NCI-H446 treated with DMSO at 0.1 percent for 48 hours (cell line): ENCODE measurements at places on chromosomes 2 and 18.

GRCh38 chr2:219969508-219969907 lies 342.1 kb downstream of the SLC4A3 start:
- DNase-seq = no peak

- DNase-seq = no peak
Measured at GRCh38 chr2:231300722-231301076, 94.8 kb upstream of the B3GNT7 start.

DNA sequence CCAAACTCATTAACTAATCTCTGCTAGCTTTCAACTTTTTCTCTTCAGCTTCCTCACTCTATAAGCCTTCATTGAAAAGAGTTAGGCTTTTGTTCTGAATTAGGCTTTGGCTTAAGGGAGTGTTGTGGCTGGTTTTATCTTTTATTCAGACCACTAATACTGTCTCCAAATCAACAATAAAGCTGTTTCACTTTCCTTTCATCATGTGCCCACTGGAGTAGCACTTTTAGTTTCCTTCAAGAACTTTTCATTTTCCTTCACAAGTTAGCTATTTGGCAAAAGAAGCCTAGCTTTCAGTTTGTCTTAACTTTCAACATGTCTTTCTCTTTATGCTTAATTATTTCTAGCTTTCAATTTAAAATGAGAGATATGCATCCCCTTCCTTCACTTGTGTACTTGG lies 271.7 kb upstream of the FSIP2 start:
- no peak for DNase-seq

- no peak for DNase-seq
Measured at GRCh38 chr2:216633616-216634369, 573 bp downstream of the IGFBP2 start.

GRCh38 chr2:55425431-55425831 lies 5.8 kb upstream of the CCDC88A start:
- DNase-seq = no peak

GRCh38 chr2:118325321-118325955 lies 237.2 kb downstream of the INSIG2 start:
- DNase-seq = no peak

DNA sequence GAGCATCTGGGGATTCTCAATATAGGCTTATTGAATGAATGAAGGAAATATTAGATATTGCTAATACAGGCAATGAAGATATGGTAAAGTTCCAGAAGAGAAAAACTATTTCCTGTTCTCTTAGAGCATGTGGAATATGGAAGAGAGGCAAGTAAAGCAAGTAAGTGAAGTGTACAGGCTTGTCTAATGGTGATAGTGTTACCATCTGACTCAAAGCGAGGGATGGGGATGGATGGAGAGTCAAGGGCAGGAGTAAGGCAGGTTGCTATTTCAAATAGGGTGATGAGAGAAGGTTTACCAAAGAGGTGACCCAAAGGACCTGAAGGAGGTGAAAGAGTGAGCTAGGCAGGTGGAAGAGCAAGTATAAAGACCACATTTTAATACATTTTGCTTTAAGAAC lies 55.2 kb upstream of the SLC38A11 start:
- no peak for DNase-seq

DNA sequence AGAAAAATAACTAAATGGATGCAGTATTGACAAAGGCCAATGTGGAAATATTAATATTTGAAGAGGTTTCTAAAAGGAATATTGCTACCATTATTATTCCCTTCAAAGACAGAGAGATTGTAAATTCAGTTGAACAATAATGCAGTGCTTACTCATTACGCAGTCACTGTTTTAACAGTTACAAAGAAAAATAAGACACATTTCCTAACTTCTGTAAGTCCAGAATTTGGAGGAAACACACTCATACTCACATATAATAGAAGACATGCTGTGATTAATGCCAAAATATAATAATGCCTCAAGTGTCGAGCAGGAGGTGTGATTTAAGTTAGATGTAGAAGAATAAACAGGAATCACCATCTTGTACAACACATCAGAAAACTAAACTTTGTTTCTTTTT lies 389.2 kb downstream of the FBXO15 start:
- DNase-seq = no peak

DNA sequence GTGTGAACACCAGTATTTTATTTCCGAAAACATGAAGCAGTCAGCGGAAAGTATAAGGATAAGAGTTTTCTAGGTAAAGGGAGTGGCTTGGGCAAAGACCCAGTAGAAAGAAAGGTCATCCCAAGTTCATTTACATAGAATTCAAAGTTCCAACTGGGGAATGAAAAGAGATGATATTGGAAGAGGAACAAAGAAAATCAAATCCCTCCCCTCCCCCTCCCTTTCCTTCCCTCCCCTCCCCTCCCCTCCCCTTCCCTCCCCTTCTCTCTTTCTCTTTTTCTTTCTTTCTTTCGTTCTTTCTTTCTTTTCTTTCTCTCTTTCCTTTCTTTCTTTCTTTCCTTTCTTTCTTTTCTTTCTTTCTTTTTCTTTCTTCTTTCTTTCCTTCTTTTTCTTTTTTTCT lies 675.7 kb upstream of the NRXN1 start:
- no peak for DNase-seq

GRCh38 chr2:223973606-223974005 lies 16.3 kb downstream of the MRPL44 start:
- no peak for DNase-seq

GRCh38 chr18:50315100-50315871 lies 27.8 kb upstream of the CXXC1 start:
- no peak for DNase-seq

- DNase-seq = peak; percentile 16
Measured at GRCh38 chr2:66428986-66429612, 5.8 kb upstream of the MEIS1 start.

- no peak for DNase-seq
Measured at GRCh38 chr2:100641125-100641435, 78.3 kb downstream of the PDCL3 start.

GRCh38 chr2:144331674-144332355 lies 188.1 kb downstream of the ZEB2 start:
- no peak for DNase-seq

DNA sequence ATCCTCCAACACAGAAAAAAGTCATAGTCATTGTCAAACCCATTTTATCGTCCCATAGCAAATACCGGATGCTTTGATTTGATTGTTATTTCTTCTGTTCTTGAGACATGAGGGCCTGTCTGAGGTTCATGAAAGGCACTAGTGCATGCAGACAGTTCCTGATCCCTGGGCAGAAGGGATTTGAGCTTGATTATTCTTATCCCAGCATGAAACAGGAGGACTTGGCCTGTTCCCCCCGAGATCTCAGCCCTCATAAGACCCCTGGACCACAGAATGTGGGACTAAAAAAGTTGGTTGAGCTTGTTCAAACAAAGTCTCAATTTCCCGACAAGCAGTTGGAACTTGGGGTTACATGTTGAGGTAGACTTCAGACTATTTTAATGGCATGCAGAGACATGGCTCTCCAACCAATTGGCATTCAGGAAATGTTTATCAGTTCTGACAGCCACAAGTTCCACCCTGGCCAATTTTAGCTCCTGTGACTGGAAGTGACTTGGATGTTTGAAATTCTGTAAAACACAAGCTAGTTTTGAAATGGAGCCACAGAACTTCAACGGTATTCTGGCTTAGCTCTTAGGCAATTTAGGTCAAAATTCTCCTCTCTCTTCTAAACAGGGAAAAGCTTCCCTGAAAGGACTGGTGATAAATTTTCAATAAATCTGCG lies 366.9 kb upstream of the SLC14A2 start:
- no peak for DNase-seq

DNA sequence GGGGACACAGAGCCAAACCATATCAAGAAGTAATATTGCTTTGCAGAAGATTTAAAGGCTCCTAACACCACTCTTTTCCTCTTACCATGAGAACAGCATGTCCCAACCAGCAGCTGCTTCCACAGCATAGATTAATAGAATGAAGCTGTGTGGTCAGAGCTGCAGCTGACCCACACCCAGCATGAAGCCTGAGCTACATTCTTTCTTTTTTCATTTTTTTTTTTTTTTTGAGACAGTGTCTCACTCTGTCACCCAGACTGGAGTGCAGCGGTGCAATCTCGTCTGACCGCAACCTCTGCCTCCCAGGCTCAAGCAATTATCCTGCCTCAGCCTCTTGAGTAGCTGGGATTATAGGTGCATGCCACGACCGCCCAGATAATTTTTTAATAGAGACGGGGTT lies 289.8 kb downstream of the RAD51AP2 start:
- DNase-seq = no peak
